ENCODE measurements at places on chromosomes 5 and 9.

- DNase-seq: no peak
Measured at GRCh38 chr9:129936222-129936621, 101.0 kb downstream of the USP20 start.

DNA sequence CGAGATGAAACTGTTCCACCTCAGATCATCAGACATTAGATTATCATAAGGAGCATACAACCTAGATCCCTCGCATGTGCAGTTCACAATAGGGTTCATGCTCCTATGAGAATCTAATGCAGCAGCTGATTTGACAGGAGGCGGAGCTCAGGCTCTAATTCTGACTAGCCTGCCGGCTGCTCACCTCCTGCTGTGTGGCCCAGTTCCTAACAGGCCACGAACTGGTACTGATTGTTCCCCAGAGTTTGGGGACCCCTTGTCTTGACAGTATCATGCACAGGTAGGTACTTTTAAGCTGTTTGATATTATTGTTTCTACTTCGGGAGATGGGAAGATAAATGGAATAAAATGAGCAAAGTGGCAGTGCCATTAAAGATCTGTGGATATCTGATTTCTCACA lies 66.9 kb downstream of the ZCCHC7 start:
- DNase-seq: no peak

DNA sequence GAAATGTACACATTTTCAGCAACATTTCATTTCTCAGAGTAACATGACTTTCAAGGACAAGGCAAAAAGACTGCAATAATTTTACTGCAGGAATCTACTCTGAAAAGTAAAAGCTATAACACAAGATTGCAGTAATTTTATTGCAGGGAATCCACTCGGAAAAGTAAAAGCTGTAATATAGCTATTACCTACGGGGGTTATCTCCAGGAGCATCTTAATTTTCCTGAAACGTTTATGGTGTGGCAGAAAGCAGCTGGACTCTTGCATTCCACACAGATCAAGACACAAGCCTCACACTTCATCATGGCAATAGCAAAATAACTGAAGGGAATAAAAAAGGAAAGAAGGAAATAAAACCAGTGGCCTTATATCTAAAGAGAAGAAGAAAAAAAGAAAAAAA lies 171.2 kb downstream of the TSSK1B start:
- no peak for DNase-seq

DNA sequence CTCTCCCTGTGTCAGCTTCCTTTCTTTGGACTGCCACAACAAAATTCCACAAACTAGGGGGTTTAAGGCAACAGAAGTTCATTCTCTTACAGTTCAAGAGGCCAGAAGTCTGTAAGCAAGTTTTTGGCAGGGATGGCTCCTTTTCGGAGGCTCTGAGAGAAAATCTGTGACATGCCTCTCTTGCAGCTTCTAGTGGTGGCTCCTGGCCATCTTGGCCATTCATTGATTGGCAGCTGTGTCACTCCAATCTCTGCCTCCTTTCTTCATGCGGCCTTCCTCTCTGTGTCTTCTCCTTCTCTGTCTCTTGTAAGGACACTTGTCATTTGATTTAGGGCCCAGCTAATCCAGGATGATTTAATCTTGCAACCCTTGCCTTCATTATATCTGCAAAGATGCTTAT lies 2.0 kb upstream of the NEUROG1 start:
- no peak for DNase-seq

DNA sequence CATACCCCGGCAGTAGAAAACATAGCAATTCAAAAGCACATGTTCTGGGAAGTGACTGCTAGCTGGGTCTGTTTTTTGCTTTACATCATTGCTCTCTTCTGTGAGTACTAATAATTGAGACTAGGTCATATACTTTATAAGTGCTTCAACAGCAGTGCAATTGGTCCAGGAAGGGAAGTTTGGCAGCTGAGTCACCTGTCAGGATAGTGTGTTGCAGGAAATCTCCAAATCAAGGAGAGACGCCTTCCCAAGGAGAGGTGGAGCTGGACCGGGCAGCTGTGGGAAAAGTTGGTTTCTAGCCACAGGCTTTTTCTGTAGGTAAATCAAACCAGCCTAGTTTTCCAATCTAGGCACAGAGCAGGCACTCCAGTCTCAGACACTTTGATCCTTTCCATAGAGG lies 330.1 kb downstream of the ENC1 start:
- DNase-seq: no peak

GRCh38 chr5:164203581-164204225 lies 698.3 kb downstream of the MAT2B start:
- DNase-seq: no peak

- no peak for DNase-seq
Measured at GRCh38 chr5:76990899-76991459, 38.1 kb downstream of the CRHBP start.

DNA sequence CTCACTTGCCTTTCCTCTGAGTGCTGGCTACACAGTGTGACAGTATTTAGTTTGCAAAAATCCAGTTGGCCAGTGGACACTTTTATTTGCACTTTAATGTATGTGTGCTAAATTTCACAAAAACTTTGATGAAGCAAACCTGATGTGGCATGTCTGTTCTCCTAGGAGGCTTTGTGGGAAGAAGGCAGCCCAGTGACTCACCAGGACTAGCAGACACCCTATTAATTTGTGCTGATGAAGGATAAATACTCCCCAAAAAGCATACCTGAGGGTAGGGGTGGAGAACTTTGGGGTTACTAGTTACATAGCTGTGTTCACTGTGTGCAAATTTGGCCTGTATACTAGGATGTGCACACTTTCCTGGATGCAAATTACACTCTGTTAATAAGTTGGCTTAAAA lies 39.3 kb upstream of the IPPK start:
- DNase-seq: no peak

- DNase-seq: peak; percentile 3
Measured at GRCh38 chr5:141514330-141515133, 25.7 kb downstream of the PCDHGC5 start.

DNA sequence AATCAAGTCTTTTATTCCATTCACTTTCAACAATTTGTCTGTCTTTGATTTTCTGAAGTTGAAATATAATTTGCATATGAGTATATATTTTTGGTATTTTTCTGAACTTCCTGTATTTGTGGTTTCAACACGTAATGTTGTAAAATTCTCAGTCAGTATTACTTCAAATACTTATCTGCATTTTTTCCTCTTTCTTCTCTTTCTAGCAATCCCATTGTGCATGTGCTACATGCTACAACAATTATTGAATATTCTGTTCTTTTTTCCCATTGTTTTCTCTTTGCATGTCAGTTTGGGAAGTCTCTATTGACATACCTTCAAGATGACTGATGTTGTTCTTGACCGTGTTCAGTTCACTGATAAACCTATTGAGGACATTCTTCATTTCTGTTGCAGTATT lies 5.6 kb upstream of the ANKRD18A start:
- no peak for DNase-seq

DNA sequence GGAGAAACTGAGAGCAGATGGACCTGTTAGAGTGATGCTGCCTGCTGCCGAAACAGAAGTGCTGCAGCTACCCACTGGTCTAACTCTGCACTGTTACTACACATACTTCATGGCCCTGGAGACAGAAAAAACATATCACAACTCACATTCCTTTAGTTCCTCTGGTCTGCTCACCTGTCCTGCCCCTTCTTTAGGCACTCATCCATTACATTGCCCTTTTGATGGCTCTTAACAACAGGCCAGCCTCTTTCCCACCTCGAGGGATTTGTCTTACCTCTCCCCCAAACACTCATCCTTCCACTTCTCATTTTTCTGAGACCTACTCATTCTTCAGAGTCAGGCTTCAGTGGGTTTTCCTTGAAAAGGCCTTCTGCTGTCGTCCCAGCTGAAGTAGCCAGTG lies 49.2 kb downstream of the KCTD16 start:
- DNase-seq: no peak

DNA sequence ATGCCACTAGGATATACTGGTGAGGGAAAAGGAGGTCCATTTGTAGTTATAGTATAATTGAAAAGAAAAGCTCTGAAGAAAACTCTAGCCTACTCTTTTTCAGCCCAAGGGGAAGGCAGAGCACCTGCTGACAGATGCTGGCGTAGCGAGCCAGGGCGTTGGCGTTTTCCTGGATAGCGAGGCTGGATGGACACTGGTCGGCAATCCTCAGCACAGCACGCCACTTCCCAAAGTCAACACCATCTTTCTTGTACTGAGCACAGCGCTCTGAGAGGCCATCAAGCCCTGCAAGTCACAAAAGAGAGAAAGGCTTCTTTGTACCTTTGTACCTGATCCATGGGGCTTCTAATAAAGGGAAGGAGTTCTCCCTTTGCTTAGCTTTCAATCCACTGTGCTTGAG lies 8.2 kb downstream of the ALDOB start:
- no peak for DNase-seq

- DNase-seq: peak; percentile 63
Measured at GRCh38 chr5:154285661-154286408, 95.3 kb downstream of the GALNT10 start.

- DNase-seq: no peak
Measured at GRCh38 chr9:126393876-126394275, 67.2 kb downstream of the MVB12B start.

DNA sequence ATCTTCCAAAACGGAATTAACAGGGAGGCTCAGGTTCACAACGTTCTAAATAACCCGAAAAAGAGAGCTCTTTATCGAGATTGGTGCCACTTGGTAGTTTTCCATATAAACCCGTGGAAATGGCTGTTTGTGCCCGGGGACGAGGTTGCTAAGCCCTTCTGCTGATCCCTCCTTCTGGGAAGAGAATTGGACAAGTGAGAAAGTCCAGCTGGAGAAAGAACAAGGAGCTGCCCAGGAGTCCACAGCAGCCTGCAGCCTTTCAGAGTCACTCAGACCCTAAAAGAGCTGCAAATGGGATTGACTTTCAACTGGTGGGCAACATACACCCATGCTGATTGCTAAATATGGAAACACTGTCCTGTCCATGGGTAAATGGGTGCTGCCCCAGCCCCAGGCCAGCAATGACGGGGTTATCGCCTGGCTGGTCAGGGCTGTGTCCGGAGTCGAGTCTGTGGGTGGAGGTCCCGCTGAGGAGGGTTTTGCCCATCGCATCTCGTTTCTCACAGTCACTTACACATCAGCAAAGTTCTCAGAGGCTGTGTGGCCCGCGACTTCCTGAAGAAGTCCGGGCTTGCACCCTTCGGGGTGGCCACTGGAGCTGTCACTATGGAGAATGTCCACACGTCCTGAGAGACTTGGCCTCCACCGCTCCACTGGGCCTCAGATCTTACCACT lies 40.7 kb upstream of the HSD17B3 start:
- DNase-seq: no peak
